ENCODE measurements at places on chromosomes 12 and 14. TPM values are rescaled to one million over a fixed set of nuclear protein-coding genes. Genes with fewer than 3 reads are reported as not detected.

KRT5 gene
- total RNA-seq, result not detected

MYO1H gene
- not detected for total RNA-seq

SAMD15 gene
- 0.26 TPM for total RNA-seq

TMEM229B gene
- 15.2 TPM for total RNA-seq

PLEKHH1 gene
- total RNA-seq, result 0.77 TPM

ACYP1 gene
- 43.0 TPM for total RNA-seq

FAM90A1 gene
- 0.08 TPM for total RNA-seq

KRT78 gene
- total RNA-seq, result not detected

Measured in activated naive CD4-positive, alpha-beta T cell treated with anti-CD3 and anti-CD28 coated beads, Interleukin-2, amount 10 ng/mL, durations not matched to agents 5 hours and 36 hours (primary cell).